GM23248 (cell line): ENCODE measurements at places on chromosomes 12 and 14. TPM values are rescaled to one million over a fixed set of nuclear protein-coding genes. Genes with fewer than 3 reads are reported as not detected.

DNA sequence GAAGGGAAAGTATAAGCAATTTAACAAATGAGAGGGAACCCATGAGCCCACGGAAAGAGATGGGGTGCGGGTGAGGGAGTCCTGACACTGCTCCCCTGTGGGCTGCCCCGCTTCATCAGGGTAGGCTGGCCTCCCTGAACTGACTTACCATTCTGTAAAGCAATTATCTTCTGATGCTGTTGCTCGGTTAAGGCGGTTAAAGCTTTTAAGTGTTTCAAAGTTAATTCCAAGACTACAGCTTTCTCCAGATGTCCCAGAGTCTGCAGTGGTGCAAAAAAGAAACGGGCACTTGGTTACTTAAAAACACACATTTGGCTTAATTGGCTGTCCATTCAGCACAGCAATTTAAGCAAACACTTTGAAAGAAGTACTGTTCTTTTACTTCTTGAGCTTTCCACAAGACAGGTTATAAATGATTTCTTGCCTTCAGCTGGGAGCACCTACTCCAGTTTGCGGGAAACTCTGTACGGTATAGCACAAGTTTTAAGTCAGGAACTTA lies 1.3 kb downstream of the BHLHE41 start:
- H3K4me3 ChIP-seq = peak overlapping the region; percentile 74
- DNase-seq = no peak
- H3K27ac ChIP-seq = peak overlapping the region; percentile 84
- H3K36me3 ChIP-seq = no peaks in the 10 kb centered on the region
- no peaks in the 10 kb centered on the region for H3K27me3 ChIP-seq
- H3K4me1 ChIP-seq = peaks cover 25% of the 10 kb centered on the region

DNA sequence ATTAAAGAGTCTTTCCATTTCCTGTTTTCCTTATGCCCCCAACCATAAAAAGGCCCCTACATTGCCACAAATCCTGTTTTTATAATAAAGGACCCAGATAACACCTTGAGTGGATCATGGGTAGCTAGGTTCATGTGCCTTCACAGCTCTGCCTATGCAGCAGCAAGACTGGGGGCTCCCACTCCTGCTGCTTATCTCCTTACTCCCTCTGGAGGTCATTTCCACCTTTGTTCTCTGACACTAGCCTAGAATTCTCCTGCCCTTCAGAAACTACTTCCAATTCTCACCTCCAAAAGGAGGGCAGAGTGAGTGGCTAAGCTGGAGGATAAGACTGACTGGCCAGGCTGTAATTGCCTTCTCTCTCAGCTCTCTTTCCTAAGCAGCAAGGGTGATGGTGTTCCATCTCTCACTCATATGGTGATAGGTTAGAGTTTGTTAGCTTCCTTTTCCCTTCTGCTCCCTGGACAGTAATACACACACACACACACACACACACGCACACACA lies 20.0 kb upstream of the STAC3 start:
- peaks cover 11% of the 10 kb centered on the region for H3K4me1 ChIP-seq
- no peak for DNase-seq
- no peak overlapping the region for H3K27ac ChIP-seq
- no peak overlapping the region for H3K4me3 ChIP-seq
- H3K36me3 ChIP-seq = peaks cover 29% of the 10 kb centered on the region

DNA sequence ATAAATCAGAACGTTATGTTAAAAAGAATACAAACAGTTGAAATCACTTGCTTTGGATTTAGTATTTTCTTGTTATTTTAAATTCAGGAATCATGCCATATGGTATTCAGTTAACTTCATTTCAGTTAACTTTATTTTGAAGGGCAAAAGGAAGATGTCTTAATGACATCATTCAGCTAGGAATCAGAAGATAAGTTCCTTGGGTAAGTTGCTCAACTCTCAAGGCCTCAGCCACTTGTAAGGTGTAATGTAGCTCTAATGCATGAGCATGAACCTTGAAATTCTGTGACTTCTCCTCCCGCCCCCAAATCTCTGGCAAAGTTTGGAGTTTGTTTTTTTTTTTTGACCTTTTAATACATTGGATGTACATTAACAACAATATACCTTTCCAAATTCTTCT lies 42.6 kb downstream of the FRS2 start:
- H3K4me1 ChIP-seq = peaks cover 57% of the 10 kb centered on the region
- DNase-seq = peak; percentile 41
- H3K27ac ChIP-seq = no peak overlapping the region
- H3K27me3 ChIP-seq = no peaks in the 10 kb centered on the region

GRCh38 chr12:110848314-110848923 lies 1.6 kb downstream of the CCDC63 start:
- no peak overlapping the region for H3K27ac ChIP-seq
- DNase-seq = no peak
- H3K27me3 ChIP-seq = peaks cover 52% of the 10 kb centered on the region
- H3K4me1 ChIP-seq = peaks cover 10% of the 10 kb centered on the region
- H3K4me3 ChIP-seq = no peak overlapping the region

- no peaks in the 10 kb centered on the region for H3K27me3 ChIP-seq
- H3K4me1 ChIP-seq = peaks cover 28% of the 10 kb centered on the region
- DNase-seq = no peak
- no peaks in the 10 kb centered on the region for H3K36me3 ChIP-seq
Measured at GRCh38 chr12:122086641-122087285, 8.2 kb downstream of the MLXIP start.

The AMHR2 gene
- not detected in 2 replicates for total RNA-seq

GRCh38 chr12:54879579-54879978 lies 25.3 kb downstream of the MUCL1 start:
- no peaks in the 10 kb centered on the region for H3K4me1 ChIP-seq
- no peak for DNase-seq
- H3K36me3 ChIP-seq = no peaks in the 10 kb centered on the region

- peaks cover 33% of the 10 kb centered on the region for H3K4me1 ChIP-seq
- no peak overlapping the region for H3K4me3 ChIP-seq
Measured at GRCh38 chr12:95877622-95878021, 18.9 kb downstream of the SNRPF start.

GRCh38 chr12:131409211-131409610 lies 301.7 kb upstream of the SFSWAP start:
- no peaks in the 10 kb centered on the region for H3K27me3 ChIP-seq
- no peaks in the 10 kb centered on the region for H3K36me3 ChIP-seq
- no peaks in the 10 kb centered on the region for H3K4me1 ChIP-seq
- H3K27ac ChIP-seq = no peak overlapping the region

DNA sequence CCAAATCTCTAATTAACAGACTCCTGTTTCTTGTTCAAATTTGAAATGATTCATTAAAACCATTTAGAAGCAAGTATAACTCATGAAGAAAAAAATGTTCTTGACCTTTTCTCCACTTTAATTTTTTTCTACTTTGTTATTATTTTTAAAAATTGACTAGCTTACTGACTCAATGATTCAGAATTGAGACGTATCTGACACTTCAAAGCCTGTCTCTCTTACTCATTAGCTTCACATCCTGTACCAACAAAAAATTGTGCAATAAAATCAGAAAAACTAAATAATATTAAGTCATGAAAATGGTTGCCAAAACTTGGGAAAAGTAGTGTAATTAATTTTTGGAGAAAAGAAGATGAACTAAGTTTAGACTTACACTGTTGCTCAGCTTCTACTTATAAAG lies 331.2 kb downstream of the SLC16A7 start:
- DNase-seq = peak; percentile 62
- no peaks in the 10 kb centered on the region for H3K27me3 ChIP-seq
- no peaks in the 10 kb centered on the region for H3K36me3 ChIP-seq
- no peak overlapping the region for H3K4me3 ChIP-seq
- peaks cover 32% of the 10 kb centered on the region for H3K4me1 ChIP-seq

The CLEC9A gene
- not detected in 2 replicates for total RNA-seq

- peaks cover 28% of the 10 kb centered on the region; the same call in 1 of the 2 replicates for H3K36me3 ChIP-seq
- H3K27me3 ChIP-seq = no peaks in the 10 kb centered on the region
- no peak overlapping the region for H3K27ac ChIP-seq
Measured at GRCh38 chr12:49796606-49797448, 31.4 kb downstream of the NCKAP5L start.

- peak; percentile 66 for DNase-seq
- peaks cover 21% of the 10 kb centered on the region for H3K4me1 ChIP-seq
- peak overlapping the region; percentile 93 for H3K4me3 ChIP-seq
- no peaks in the 10 kb centered on the region for H3K27me3 ChIP-seq
Measured at GRCh38 chr14:71319666-71320065, 412.4 kb downstream of the PCNX1 start.

DNA sequence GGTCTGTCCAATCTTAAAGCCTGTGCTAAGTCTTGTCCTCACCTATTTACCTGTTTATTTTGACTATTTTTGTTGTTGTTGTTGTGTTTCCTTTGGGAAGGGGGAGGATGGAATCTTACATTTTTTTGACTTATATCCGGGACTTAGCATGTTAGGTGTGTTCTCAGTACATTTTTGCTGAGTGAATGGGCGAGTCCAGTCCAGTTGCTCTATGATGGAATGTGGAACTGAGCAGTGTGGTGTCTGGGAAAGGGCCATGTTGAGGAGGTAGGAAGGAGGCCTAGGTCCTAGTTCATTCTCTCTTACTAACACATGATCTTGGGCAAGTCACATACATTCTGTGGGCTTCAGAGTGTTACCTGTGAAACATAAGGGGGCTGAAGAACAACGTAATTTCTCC lies 80.9 kb upstream of the SLC38A2 start:
- DNase-seq = no peak
- no peak overlapping the region for H3K27ac ChIP-seq
- H3K4me3 ChIP-seq = no peak overlapping the region
- H3K4me1 ChIP-seq = peaks cover 28% of the 10 kb centered on the region
- no peaks in the 10 kb centered on the region for H3K36me3 ChIP-seq
- no peaks in the 10 kb centered on the region for H3K27me3 ChIP-seq

The SAMD15 gene
- 1.4 and 2.8 TPM in 2 replicates for total RNA-seq

GRCh38 chr12:85796001-85796400 lies 40.2 kb downstream of the RASSF9 start:
- H3K27me3 ChIP-seq = no peaks in the 10 kb centered on the region
- DNase-seq = no peak
- no peak overlapping the region for H3K27ac ChIP-seq
- no peaks in the 10 kb centered on the region for H3K36me3 ChIP-seq
- peaks cover 12% of the 10 kb centered on the region for H3K4me1 ChIP-seq

The LRRC43 gene
- total RNA-seq = 6.4 TPM in 1 of 2 replicates, not detected in the other

GRCh38 chr12:51692016-51692415 lies 101.0 kb downstream of the SCN8A start:
- no peaks in the 10 kb centered on the region for H3K27me3 ChIP-seq
- no peak overlapping the region for H3K4me3 ChIP-seq
- DNase-seq = no peak
- no peaks in the 10 kb centered on the region; the same call in 1 of the 2 replicates for H3K36me3 ChIP-seq
- H3K4me1 ChIP-seq = peaks cover 30% of the 10 kb centered on the region

GRCh38 chr12:12032851-12033797 lies 37.6 kb upstream of the BCL2L14 start:
- peak overlapping the region; percentile 71 for H3K4me3 ChIP-seq
- H3K36me3 ChIP-seq = no peaks in the 10 kb centered on the region
- H3K4me1 ChIP-seq = no peaks in the 10 kb centered on the region
- no peaks in the 10 kb centered on the region for H3K27me3 ChIP-seq
- DNase-seq = peak; percentile 83

DNA sequence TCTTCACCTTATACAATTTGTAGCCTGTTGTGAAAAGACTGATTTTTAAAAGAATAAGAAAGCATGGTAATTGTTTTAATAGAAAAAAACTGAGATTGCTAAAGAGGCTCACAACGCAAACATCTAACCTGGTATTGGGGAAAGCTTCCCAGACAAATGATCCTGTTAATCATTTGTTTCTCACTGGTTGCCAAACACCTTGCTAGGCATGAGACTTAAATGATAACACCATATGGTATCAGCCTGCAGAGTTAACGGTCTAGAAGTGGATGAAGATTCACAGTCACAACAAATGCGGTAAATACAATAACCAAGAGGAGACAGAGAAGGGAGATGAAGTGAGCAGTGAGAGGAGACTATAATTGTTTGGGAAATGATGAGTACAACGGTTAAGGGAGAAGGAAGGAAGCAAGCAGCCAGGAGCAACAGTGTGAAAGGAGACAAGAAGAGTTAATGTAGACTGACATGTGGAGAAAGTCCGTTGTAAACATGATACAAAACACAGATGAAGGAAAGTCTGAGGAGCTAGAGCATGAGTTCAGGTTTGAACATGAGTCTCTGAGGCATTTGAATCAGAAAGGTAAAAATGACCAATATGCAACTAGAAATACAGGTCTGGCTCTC lies 19.8 kb downstream of the GXYLT1 start:
- no peak overlapping the region for H3K4me3 ChIP-seq
- no peaks in the 10 kb centered on the region for H3K36me3 ChIP-seq
- no peak for DNase-seq
- peaks cover 2% of the 10 kb centered on the region for H3K4me1 ChIP-seq

DNA sequence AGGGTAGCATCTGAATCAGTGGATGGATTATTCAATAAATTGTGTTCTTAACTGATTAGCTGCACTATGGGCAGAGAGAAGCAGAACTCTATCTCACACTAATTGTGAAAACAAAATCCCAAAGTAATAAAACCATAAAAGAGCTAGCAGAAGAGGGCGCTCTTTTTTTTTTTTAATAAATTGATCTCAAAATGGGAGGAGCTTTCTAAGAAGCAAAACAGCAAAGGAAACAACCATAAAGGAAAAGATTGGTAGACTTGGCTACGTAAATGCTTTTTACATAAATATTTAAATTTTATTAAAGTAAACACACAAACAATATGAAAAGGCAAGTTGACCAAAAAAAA lies 1.5 kb upstream of the TM7SF3 start:
- H3K27me3 ChIP-seq = no peaks in the 10 kb centered on the region
- peak; percentile 69 for DNase-seq
- no peaks in the 10 kb centered on the region for H3K36me3 ChIP-seq
- H3K4me1 ChIP-seq = peaks cover 10% of the 10 kb centered on the region
- no peak overlapping the region for H3K27ac ChIP-seq
- peak overlapping the region; percentile 46; the same call in 1 of the 2 replicates for H3K4me3 ChIP-seq

The IL31 gene
- total RNA-seq = not detected in 2 replicates

GRCh38 chr12:13379531-13380188 lies 183.1 kb downstream of the EMP1 start:
- no peak overlapping the region for H3K4me3 ChIP-seq
- H3K4me1 ChIP-seq = no peaks in the 10 kb centered on the region
- no peak overlapping the region for H3K27ac ChIP-seq
- peaks cover 19% of the 10 kb centered on the region for H3K27me3 ChIP-seq
- DNase-seq = no peak
- no peaks in the 10 kb centered on the region for H3K36me3 ChIP-seq

DNA sequence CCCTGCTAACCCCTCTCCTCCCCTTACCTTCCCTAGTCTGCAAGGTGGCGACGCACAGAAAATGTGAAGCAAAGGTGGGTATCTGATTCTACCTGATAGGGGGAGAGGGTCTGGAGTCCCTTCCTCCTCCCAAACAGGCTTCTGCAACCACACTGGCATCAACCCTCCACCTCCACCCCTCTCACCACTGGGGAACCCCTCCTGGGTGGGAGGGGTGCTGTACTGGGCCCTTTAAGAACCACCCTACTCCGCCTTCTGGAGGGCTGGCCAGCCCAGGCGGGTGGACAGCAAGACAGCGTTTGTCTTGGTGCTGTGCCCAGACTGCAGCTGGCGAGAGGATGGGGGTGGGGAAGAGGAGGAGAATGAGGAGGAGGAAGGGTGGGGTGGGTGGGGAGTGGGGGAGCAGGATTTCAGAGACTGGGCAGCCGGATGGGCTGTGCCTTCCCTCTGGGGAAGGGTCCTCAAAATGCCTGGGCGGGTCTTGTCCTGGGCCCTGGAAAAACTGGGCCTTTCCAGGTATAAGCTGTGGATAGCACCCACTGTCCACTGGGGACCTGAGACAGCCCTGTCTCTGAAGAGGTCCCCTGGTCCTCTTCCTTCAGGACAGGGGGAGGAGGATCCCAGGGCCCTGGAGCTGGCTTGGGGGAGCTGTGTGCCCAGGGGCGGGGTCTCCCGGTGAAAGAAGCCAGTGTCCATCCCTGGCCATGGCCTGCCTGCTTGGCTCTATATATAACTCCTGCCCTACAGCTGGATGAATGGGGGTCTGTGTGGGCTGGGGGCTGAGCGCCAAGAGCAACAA lies 2.8 kb downstream of the TNS2 start:
- H3K27me3 ChIP-seq = no peaks in the 10 kb centered on the region
- H3K4me3 ChIP-seq = peak overlapping the region; percentile 87
- peak overlapping the region; percentile 98 for H3K27ac ChIP-seq
- H3K36me3 ChIP-seq = no peaks in the 10 kb centered on the region
- peaks cover 73% of the 10 kb centered on the region for H3K4me1 ChIP-seq

The MOAP1 gene
- total RNA-seq = 17.5 and 18.3 TPM in 2 replicates
